ENCODE measurements at places on chromosomes 16 and 17.

DNA sequence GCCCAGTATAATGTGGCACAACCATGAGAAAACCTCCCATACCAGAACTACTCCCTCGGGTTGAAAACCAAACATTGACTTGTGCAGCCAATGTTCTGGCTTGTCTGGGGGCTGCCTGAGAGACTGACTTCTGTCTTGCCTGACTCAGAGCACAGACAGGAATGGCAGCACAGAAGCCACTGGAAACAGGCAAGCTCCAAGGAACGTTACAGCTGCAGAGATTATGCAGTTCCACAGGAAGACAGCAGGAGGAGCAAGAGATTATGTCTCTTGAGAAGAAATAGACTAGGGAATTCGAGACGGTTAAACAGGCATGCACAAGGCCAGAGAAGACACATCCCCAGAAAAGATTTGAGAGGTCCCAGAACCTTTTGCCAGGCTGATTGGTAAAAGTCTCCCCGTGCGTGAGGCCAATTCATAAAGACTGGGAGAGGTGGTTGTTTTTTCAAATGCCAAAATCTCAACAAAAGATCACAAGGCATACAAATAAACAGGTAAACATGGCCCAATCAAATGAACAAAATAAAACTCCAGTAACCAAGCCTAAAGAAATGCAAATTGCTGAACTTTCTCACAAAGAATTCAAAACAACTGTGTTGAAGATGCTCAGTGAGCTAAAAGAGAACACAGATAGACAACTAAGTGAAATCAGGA is 90.6 kb upstream of the CDH5 start:
- DNase-seq = no peak

GRCh38 chr16:47940466-47940865 is 215.3 kb downstream of the ABCC12 start:
- DNase-seq = no peak

- DNase-seq = no peak
Measured at GRCh38 chr16:21169249-21169981, 10.9 kb downstream of the LDAF1 start.

DNA sequence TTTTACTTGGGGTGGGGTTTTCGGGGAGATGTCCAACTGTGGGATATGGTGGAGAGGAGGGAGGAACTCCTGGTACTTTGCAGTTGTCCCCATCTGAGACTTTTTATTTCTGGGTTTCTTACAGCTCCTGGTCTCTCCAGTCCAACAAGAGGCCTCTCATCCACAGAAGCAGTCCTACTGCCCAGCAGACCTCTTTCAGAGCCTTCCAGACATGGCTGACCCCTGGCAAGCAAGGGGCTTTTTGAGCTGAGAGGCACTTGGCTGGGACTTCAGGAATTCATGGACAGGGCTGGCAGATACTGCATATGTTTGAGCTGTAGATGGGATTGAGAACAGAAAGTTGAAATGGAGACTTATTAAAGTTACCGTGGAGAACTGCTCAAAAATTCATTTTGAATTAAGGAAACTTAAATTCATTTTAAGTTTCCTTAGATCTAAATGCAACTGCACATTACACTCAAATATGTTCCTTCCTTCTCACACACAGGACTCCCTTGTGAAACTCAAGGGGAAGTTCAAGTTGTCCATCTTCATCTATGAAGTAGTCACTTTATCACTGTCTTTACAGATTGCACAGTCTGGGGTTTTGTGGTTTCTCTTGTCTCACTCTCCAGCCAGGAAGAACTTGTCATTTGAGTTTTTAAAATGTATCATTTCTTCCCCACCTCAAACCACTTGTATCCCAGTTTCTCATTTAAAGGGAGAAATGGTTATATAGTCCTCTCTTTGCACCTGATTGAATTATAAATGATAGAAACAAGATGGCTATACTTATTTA is 1.1 kb downstream of the LASP1NB start:
- DNase-seq = no peak

- no peak for DNase-seq
Measured at GRCh38 chr17:6592173-6592572, 35.8 kb upstream of the PITPNM3 start.

- DNase-seq = no peak
Measured at GRCh38 chr17:3798273-3799180, 2.5 kb downstream of the ITGAE start.

DNA sequence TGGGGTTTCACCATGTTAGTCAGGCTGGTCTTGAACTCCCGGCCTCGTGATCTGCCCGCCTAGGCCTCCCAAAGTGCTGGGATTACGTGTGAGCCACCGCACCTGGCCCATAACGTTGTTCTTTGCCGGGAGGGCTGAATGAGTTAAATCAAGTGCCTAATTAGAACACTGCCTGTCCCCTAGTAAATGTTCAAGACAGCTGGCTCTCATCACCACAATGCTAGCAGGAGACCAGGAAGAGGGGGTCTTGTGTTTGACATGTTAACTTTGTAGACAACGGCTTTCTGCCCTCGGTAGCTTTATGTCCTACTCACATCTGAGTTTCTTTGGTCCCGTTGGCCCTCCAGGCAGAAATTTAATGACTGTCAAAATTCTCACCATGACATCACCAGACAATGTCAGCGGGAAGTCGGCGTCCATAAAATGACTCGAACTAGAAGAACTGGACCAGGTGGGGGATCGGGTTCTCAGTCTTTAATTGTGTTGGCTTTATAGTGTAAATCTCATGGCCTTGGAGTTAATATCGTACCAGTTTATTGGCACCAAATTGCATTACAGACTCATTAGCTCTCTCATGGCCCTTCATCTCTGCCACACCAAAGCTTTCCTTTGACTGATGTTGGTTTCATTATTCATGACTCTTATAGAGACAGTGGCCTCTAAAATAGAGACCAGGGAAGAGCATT is 11.4 kb upstream of the ITPRIPL2 start:
- DNase-seq = no peak

DNA sequence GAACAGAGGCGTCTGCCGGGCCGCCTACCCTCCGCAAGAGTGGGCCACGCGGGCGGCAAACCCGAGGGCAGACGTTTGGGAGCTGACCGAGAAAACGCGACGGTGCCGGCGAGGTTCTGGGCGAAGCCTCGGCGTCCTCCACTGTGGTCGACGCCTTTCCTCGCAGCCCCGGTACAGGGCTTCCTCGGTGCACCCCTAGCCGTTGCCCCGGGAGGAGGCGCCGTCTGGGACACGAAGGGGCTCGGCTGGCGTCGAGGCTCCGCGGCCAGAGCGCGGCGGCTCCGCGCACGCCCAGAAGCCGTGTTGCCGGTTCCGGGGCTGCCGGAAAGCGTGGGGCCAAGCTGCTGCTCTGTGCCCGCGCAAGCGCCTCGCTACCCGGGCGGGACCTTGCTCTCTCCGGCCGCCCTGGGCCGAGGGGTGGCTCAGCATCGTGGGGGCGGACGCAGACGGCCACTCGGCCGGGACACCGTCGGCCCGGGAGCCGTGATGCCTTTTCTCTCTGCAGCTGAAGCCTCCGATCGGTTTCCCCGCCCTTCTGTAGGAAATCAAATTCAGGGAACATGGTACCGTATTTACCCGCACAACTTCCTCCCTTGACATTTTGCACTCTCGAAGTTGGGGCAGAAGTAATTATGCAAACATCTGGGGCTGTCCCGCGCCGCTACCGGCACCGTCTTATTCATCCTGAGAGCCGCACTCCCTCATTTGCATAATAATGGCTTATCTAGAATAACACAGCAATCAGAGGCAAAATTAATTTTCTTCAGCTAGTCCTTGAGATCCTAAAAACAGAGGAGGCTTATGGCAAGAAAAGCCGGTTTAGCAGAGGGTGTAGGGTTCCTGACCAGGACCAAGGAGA is 7.3 kb upstream of the CBX8 start:
- DNase-seq = no peak

- no peak for DNase-seq
Measured at GRCh38 chr17:17890773-17891759, 54.3 kb upstream of the SREBF1 start.

DNA sequence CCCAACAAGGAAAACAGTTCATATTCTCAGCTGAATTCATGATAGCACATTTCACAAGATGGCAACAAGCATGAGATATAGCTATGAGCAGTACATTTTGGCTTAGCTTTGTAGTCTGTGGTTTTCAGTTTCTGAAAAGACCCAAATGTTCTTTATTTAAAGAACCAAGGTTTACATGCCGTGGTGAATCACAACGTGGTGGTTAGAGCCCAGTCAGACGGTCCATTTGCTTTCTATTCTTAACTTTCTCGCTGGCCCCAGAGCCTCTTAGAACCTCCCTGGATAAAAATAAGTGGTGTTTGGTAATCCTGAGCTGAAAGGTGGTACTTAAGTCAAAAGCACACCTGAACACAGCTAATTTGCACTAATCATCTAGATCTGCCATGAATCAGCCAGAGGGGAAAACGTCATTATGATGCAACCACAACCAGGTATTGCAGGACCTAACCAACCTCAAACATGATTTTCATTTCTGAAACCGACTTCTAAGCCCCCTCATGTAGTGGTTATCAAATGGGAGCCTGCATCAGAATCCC is 18.6 kb upstream of the HAPSTR1 start:
- peak; percentile 70 for DNase-seq

DNA sequence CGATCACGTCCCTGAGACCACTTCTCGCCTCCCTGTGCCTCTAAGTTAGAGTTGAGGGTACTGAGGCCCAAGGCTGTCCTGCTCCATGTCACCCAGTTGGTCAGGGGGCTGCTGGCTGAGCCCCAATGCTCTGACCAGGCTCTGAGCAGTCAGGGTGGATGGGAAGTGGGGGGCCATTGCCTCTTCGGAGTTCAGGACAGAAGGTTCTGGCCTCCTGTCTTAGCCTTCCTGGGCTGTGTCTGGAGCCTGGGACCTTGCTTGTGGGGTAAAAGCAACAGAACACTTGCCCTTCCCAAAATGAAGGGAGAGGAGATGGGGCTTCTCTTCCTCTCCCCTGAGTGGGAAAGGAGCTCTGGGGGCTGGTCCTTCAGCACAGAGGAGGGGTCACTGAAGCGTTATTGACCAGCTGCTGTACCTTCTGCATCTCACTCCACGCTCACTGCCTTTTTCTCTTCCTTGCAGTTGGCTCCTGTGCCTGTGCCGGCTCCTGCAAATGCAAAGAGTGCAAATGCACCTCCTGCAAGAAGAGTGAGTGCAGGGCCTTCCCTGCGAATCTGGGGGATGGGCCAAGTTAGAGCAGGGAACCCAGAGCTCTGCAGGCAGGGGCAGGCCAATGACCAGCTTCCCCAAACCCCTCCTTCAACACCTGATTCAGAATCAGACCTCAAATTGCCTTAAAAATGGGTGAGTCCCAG is 580 bp downstream of the MT1X start:
- DNase-seq = no peak

GRCh38 chr17:15482476-15482875 is 15.1 kb upstream of the CDRT4 start:
- DNase-seq = no peak

GRCh38 chr17:15403276-15403939 is 62.0 kb upstream of the TEKT3 start:
- DNase-seq = no peak

DNA sequence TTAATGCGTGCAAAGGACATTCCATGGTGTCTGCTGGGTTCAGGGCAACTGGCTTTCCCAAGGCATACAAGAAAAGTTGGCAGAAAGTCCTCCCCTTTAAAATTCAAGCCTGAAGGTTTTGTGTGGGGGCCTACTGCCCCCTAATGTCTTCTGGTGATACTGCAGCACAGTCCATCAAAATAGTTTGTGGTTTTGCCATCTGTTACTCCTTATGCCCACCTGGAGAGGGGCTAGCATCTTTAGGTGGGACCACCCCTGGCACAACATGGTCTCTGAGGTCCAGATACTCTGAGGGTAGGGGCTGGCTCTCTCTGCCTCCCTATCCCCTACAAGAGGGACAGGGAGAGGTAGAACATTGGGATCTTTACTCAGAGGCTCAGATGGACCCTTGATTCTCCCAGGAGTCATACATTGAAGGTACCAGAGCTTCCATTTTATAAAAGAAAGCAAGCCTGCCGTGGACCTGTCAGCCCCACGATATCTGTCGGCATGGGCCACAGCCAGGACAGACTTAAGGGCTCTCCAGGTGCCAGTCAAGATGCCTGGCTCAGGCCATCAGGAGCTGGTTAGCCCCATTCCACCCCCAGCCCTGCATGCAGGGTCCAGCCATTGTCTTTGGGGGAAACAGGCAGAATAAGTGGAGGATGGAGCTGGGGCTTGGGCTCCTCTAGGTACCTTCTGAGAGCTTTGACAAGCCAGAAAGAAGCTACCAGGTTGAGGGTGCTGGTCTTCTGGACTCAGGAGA is 6.3 kb downstream of the ESRP2 start:
- DNase-seq = peak; percentile 31

DNA sequence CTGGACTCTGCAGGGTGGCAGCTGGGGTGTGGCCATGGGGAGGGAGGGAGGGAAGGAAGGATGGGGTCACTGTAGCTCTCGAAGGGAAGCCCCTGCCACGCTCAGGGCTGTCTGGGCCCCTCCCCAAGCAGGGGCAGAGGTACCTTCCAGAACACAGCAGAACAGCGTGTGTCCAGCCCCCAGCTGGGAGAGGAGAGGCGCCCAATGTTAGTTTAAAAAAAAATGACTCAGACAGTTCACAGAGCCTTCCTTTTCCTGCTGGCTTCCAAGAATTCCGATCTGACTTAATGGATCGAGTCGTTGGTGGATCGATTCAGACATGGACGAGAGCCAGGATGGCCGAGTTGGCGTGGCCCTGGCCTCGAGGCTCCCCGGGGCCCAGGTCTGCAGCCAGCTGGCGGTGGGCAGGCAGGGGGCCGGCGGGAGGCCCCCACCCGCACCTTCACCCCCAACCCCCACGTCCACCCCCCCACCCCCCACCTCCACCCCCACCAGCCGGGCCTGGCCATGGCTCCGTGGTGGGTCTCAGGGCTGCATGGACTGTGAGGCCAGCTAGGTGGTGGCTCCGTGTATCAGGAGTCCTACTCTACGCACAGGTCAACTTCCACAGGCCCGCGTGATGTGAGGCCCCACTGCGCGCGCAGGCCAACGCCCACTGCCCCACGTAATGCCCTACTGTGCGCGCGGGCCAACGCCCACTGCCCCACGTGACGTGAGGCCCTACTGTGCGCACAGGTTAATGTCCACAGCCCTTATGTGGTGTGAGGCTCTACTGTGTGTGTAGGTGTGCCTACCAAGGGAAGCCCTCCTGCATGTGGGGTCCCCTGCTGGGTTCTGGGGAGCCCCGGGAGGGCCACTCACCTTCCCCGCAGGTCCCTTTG is 21.8 kb downstream of the CACNA1H start:
- no peak for DNase-seq

DNA sequence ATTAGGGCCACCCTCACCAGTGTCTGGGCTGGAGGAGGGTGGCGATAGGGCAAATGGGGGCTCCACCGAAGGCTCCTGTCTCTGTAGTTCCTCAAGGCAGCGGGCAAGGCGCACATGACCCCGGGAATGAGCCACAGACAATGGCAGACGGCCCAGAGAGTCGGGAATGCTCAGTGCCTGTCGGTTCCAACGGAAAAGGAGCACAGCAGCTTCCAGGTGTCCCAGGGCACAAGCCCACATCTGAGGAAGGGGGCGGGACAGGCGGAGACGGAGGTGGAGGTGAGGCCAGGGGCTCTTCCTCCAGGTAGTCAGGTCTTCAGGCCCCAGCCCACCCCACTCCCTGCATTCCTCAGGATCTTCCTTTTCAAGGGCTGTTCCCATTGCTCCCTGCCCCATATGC is 5.1 kb upstream of the SPAG7 start:
- DNase-seq = no peak

- no peak for DNase-seq
Measured at GRCh38 chr17:43766413-43767052, 7.9 kb upstream of the SOST start.

All from AG04449 (cell line).